ENCODE measurements at places on chromosomes 3 and 15. TPM values are rescaled to one million over a fixed set of nuclear protein-coding genes. Genes with fewer than 3 reads are reported as not detected.

GRCh38 chr15:57017024-57017423, 98.6 kb downstream of the TCF12 start:
- H3K27me3 ChIP-seq: no peaks in the 10 kb centered on the region
- peak; percentile 58 for DNase-seq
- peaks cover 37% of the 10 kb centered on the region for H3K4me1 ChIP-seq
- H3K4me3 ChIP-seq: no peak overlapping the region
- H3K27ac ChIP-seq: no peak overlapping the region

DNA sequence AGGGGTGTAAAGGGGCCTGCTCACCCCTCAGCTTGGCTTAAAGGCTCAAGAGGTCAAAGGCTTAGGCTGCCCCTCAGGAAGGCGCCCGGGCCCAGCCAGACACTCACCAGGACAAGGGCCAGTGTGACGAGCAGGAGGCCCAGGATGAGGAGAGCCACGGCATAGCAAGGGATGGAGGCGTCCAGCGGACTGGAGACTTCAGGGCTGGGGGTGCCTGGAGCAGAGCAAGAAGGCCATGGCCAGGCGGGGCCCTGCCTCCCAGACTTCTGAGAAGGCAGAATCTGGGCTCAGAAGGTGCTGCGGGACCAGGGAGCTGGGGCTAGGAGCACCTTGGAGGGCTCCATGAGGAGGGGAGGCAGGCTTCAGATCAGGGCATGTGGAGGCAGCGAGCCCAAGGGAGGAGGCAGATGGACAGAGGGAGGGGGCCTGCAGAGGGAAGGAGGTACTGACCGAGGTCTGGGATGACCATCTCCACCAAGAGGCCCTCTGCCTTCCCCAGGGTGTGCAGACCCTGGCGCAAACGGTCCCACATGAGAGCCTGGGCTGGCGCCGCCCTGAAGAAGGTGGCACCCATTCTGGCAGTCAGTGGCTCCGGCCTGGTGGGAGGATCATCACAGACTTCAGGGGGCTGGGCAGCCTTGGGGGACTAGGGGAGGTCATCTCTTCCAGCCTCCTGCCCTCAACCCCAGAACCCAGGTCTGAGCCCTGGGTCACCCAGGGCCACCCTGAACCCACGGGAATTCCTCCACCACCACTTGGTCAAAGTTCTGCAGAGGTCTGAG, 24.5 kb downstream of the C15orf39 start:
- no peak for DNase-seq
- no peak overlapping the region for H3K27ac ChIP-seq
- no peak overlapping the region for H3K4me3 ChIP-seq
- H3K4me1 ChIP-seq: no peaks in the 10 kb centered on the region
- no peaks in the 10 kb centered on the region for H3K27me3 ChIP-seq

- H3K4me3 ChIP-seq: no peak overlapping the region
- H3K27ac ChIP-seq: no peak overlapping the region
- H3K36me3 ChIP-seq: no peaks in the 10 kb centered on the region
- no peak for DNase-seq
- no peaks in the 10 kb centered on the region for H3K27me3 ChIP-seq
Observed at GRCh38 chr15:85331655-85332285, 48.6 kb upstream of the AKAP13 start.

GRCh38 chr3:53748512-53749271, 97.5 kb downstream of the CHDH start:
- DNase-seq: peak; percentile 5
- H3K27ac ChIP-seq: no peak overlapping the region
- H3K4me1 ChIP-seq: no peaks in the 10 kb centered on the region
- H3K27me3 ChIP-seq: no peaks in the 10 kb centered on the region

DNA sequence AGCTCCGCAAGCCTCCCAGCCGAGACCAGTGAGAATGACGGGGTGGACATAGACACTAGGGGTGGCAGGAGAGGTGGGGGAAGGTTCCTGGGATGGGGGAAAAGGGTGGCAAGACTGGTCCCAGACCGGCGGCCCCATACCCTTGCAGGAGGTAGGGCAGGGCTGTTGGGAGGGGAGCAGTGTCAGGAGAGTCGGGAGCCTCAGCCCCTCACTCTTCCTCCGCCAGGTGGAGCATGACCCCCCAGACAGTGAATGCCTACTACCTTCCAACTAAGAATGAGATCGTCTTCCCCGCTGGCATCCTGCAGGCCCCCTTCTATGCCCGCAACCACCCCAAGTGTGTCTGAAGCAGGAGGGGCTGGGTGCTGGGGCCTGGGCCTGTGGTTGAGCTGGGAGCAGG, 8.7 kb upstream of the PSMD2 start:
- no peak overlapping the region for H3K4me3 ChIP-seq
- DNase-seq: no peak
- no peaks in the 10 kb centered on the region for H3K4me1 ChIP-seq
- no peaks in the 10 kb centered on the region for H3K27me3 ChIP-seq
- no peaks in the 10 kb centered on the region for H3K36me3 ChIP-seq

GRCh38 chr3:78090382-78090781, 1050.5 kb downstream of the ROBO2 start:
- no peak overlapping the region for H3K4me3 ChIP-seq
- no peaks in the 10 kb centered on the region for H3K4me1 ChIP-seq

GRCh38 chr15:50697109-50697797, 10.7 kb upstream of the TRPM7 start:
- H3K4me1 ChIP-seq: no peaks in the 10 kb centered on the region
- DNase-seq: no peak
- no peaks in the 10 kb centered on the region for H3K36me3 ChIP-seq
- H3K27ac ChIP-seq: no peak overlapping the region
- H3K27me3 ChIP-seq: no peaks in the 10 kb centered on the region

GRCh38 chr15:99999282-100000070, 266.2 kb upstream of the LYSMD4 start:
- no peak overlapping the region for H3K4me3 ChIP-seq
- no peak overlapping the region for H3K27ac ChIP-seq
- no peaks in the 10 kb centered on the region for H3K27me3 ChIP-seq

DNA sequence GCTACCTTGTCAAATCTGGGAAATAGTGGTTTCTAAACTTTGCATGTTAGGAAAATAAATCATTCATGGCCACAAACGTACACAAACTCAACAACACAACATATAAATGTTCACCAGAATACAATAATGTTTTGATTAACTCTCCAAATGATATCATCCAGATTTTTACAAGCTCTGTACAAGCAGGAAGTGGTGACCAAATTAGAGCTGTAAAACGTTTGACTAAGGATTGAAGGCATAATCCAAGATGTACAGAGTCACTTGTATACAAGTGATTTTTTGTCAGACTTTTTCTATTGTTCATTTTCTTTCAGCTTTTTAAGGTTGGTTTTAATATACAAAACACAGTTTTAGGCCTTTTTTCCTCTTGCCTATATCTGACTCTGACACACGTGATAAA, 748.4 kb upstream of the GRM7 start:
- peaks cover 3% of the 10 kb centered on the region for H3K27me3 ChIP-seq
- DNase-seq: no peak

DNA sequence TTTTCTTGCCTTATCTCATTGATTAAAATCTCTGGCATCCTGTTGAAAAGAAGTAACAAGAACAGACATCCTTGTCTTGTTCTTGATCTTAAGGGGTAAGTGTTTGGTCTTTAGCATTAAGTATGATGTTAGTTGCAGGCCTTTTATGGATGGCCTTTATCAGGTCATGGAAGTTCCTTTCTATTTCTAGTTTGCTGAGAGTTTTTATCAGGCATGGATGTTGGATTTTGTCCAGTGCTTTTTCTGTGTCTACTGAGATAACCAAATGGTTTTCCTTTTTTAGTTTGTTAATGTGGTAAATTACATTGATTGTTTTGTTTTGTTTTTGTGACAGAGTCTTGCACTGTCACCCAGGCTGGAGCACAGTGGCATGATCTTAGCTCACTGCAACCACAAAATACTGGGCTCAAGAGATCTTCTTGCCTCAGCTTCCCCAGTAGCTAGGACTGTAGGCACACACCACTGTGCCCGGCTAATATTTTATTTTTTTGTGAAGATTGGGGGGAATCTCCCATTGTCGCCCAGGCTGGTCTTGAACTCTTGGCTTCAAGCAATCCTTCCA, 26.3 kb downstream of the MRAS start:
- DNase-seq: no peak
- H3K27me3 ChIP-seq: no peaks in the 10 kb centered on the region
- no peak overlapping the region for H3K4me3 ChIP-seq
- H3K27ac ChIP-seq: no peak overlapping the region
- no peaks in the 10 kb centered on the region for H3K36me3 ChIP-seq

GRCh38 chr15:38551720-38552648, 12.6 kb downstream of the RASGRP1 start:
- H3K4me1 ChIP-seq: no peaks in the 10 kb centered on the region
- no peak overlapping the region for H3K27ac ChIP-seq
- no peaks in the 10 kb centered on the region for H3K36me3 ChIP-seq
- H3K4me3 ChIP-seq: no peak overlapping the region
- H3K27me3 ChIP-seq: peaks cover 26% of the 10 kb centered on the region

DNA sequence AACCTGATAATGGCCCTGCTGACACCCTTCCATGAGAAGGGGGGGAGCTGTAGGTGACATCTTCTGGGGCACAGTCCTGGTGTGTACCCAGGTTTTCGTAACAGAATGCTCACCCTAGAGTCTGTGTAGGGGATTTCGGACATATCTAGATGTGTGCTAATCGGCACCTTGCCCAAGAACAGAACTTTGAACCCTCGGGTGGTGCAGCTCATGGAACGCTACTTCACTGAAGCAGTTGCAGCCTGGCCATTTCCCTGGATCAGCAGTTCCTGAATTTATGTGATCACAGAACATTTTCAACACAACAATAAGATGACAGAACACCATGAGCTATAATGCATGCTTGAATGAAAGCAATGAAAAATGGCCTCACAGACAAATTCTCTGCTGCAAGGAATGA, 57.5 kb upstream of the MUC13 start:
- H3K27me3 ChIP-seq: no peaks in the 10 kb centered on the region
- no peak for DNase-seq
- H3K4me3 ChIP-seq: no peak overlapping the region
- H3K36me3 ChIP-seq: peaks cover 18% of the 10 kb centered on the region
- H3K27ac ChIP-seq: no peak overlapping the region

DNA sequence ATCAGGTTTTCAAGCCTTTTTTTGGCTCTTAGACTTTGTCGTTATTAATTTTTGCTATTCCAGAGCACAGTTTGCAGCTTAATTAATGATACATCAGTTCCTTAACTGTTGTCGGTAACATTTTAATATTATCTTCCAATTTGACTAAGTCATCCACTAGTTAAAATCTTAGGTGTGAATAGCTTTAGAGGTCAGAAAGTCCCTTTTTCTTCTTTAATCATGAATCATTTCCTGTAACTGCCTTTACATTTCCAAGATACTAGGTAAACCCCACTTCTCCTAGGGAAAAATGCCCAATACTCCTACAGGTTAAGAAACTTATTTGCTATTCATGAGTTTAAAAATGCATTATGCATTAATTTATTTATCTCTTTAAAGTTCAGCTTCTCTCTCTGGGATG, 260.9 kb upstream of the CFAP20DC start:
- H3K4me3 ChIP-seq: no peak overlapping the region
- no peaks in the 10 kb centered on the region for H3K27me3 ChIP-seq
- no peaks in the 10 kb centered on the region for H3K36me3 ChIP-seq
- no peaks in the 10 kb centered on the region for H3K4me1 ChIP-seq

DNA sequence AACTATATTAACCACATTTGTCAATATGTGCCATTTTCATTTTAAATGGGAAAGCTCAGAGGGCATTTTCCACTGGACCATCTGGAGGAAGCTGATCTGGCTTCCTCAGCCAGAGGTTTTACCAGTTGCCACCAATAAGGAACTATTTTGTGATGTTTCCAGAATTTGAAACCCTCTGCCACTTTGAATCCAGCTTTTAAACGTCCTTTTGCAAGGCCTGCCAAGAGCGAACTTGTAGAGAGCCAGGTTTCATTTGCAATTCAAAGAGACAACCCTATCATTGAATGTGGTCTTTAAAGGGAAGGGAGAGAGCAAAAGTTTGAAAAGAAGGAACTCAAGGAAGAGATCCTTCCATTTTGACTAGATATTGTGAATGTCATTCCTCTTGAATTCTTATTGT, 123.3 kb upstream of the CHL1 start:
- H3K4me3 ChIP-seq: no peak overlapping the region
- DNase-seq: no peak
- no peaks in the 10 kb centered on the region for H3K36me3 ChIP-seq
- H3K27me3 ChIP-seq: no peaks in the 10 kb centered on the region
- H3K4me1 ChIP-seq: peaks cover 14% of the 10 kb centered on the region

DNA sequence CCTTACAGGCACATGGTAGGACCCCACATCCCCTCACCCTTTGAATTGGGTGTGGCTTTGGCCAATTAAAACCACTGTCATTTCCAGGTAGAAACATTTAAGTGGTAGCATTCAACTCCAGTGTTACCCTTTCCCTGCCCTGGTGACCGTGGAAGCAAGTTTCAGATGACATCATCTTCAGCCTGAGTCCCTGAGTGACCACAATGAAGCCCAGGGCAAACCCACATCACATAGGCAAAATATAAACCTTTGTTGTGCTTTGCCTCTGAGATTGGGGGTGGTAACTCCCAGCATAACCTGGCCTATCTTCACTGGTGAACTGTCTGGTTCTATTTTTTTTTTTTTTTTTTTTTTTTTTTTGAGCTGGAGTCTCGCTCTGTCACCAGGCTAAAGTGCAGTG, 404.0 kb upstream of the WNT5A start:
- no peak overlapping the region for H3K4me3 ChIP-seq
- no peak for DNase-seq
- no peaks in the 10 kb centered on the region for H3K36me3 ChIP-seq

DNA sequence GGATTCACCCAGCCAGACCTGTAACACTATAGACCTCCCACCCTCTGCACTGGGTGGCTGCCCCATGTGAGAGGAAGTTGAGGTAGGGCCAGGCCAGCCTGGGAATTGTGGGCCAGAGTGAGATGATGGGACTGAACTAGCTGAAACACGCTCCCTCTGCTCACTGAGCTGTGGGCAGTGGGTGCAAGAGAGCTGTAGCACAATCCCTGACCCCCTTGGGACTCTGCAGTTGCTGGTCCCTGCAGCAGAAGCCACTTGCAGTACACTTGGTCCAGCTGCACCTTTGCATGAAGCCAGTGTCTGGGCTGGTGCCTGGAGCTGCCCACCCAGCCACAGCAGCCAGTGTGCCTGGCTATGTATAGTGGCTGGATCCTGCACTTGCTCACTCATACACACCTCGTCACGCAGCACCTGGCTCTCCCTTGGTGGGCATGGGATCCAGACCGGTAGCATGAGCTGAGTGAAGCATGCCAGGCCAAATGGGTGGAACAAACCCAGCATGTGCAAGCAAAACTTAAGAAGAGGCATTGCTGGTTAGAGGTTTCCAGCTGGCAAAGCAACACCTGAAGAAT, 805.7 kb upstream of the GBE1 start:
- no peaks in the 10 kb centered on the region for H3K27me3 ChIP-seq
- H3K4me1 ChIP-seq: no peaks in the 10 kb centered on the region
- H3K27ac ChIP-seq: no peak overlapping the region
- no peak for DNase-seq

DNA sequence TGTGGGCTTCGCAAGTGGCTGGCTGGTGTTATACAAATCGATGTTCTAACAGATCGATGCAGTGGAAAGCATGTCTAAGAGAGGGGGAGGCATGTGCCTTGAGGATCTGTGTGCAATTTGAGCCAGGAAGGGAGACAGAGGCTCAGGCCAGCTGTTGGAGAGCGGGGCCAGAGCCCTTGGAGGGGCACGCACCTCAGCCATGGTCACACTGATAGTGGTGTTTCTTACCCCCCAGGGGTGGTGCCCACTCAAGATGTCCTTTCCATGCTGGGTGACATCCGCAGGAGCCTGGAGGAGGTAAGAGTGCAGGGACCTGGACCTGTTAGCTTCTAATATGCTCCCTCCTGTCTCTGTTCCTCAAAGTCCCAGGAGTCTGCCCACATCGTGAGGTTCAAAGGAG, 3.8 kb upstream of the ABTB1 start:
- no peaks in the 10 kb centered on the region for H3K36me3 ChIP-seq
- H3K27ac ChIP-seq: no peak overlapping the region
- no peak for DNase-seq

The PROS1 gene
- total RNA-seq: 9.2 TPM

The BFSP2 gene
- not detected for total RNA-seq

The XCR1 gene
- not detected for total RNA-seq

The PLA1A gene
- not detected for total RNA-seq

The ANKRD34C gene
- total RNA-seq: not detected

The TCF12 gene
- total RNA-seq: 351 TPM

Measured in A673 (cell line).